ENCODE measurements at places on chromosomes 4 and X.

DNA sequence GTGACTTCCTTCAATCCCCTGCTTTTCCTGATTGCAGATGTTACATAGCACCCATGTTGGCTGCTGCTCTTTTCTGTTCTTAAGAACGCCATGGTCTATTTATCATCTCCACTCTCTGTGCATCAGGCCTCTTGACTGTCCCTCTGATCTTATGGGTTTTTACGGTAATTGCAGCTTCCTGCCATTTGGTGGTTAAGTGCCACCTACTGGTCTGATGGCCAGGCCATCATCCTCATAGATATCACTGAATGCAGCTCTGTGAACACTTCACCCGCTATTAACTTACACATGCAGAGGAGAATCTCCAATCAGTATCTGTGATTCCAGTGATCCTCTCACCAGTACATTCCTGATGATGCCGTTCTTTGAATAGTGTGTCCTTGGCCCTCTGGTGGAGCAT, 382.4 kb downstream of the TRAM1L1 start:
- no peak for DNase-seq

- DNase-seq = no peak
Observed at GRCh38 chr4:78379991-78380729, 171.4 kb upstream of the ANXA3 start.

- peak; percentile 90 for DNase-seq
Observed at GRCh38 chr4:20700007-20700761, at the start of gene PACRGL. TSS of gene PACRGL (plus strand) at chr4:20700458. CDS start at chr4:20704482, 4,024 bp downstream.

DNA sequence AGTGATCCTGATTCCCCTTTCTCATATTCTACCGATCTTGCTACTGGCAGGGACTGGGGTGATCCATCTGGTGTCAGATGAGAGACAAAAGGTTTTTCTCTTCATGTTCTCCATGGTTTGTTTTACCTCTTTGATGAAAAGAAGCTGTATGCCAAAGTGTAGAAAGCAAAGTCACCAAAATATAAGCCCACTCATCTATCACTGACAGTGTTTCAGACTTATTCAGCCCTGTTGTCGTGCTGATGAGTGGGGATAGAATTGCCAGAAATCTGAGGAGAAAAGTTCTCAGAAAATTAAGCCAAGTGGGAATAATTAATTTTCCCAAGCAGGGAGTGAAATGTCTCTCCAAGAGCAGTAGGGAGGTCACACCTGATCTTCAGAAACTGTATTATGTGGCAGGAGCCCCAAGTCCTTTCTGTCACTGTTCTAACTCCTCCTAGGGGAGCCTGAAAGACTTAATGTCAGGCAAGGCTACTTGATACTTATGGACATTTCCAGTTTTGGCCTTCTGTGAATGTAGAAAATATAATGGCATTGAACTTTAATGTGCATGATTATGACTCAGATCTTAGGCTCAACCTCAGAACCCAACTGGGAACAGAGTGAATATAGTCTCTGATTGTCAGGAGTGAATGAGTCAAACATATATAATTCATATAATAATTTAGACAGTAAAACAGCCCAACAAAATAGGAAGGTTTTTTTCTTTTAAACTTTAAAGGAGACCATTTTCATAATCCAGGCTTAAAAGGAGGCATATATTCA, 298.1 kb downstream of the ANKRD50 start:
- no peak for DNase-seq

GRCh38 chr4:36712013-36712412, 430.6 kb downstream of the DTHD1 start:
- DNase-seq = no peak

DNA sequence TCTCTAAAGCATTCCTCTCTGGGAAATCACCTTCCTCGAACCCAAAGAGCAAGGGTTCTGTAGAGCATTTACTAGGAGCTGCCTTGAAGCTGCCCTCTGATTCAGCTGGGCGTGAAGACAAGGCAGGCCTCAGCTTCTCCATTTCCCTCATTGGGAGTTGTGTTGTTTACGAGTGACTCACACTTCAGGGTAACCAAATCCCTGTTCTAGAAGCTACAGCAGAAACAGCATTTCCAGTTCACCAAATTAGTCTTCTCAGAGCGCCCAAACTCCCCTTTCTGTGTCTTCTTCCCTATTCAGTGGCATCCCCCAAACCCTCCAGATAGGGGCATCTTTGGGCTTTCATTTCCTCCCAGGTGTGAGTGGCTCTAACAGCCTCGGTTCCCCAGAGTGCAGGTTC, 863 bp upstream of the XPNPEP2 start:
- no peak for DNase-seq

DNA sequence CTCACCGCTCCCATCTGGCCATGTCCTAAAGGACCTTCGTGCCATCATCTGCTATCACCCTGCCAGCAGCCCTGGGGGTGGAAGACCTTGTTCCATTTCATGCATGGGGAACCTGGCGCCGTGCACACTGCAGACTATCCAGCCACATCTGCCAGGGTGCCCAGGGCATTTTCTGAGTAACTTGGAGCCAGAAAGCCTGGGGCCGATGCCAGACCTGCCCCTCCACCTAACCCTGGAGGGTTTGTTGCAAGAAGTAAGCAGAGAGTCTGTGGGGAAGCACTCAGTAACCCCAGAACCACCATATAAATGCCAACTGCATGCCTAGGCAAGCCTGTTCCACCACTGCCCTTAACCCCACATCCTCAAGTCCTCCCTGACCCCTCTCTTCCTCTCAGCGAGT, 7.3 kb downstream of the HAUS7 start:
- no peak for DNase-seq

GRCh38 chr4:159592898-159593556, 490.1 kb downstream of the RAPGEF2 start:
- no peak for DNase-seq

DNA sequence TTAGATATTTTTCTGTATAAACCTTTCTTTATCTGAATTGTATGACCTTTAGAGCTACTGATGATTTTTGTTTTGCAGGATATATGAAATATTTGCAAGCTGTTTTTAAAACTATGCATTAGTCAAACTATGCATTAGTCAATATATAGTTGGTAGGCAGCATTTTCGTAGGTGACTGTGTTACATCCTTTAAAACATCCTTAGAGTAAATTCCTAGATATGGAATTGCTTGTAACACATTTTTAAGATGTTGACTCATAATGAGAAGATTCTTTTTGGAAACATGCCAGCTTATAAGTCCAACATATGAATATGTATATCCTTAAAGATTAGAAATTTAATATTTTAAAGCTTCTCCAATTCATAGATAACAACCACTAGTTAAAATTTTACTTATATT, 1768.5 kb downstream of the PCDH7 start:
- DNase-seq = no peak

DNA sequence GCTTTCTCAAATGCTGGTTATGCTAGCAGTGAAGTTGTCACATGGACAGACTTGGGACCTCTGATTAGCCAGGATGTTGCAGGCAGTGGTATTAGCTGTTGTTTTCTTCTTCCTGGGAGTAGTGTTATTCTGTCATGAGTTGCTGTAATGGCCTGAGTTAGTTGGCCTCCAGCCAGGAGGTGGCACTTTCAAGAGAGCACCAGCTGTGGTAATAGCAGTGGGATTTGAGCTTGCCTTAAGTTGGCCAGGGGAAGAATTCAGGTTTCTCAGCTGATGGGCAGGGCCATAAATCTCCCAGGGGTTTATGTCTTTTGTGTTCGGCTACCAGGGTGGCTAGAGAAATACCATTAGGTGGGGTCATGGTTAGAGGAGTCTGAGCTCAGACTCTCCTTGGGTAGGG, 132.6 kb downstream of the GLUD2 start:
- DNase-seq = no peak

DNA sequence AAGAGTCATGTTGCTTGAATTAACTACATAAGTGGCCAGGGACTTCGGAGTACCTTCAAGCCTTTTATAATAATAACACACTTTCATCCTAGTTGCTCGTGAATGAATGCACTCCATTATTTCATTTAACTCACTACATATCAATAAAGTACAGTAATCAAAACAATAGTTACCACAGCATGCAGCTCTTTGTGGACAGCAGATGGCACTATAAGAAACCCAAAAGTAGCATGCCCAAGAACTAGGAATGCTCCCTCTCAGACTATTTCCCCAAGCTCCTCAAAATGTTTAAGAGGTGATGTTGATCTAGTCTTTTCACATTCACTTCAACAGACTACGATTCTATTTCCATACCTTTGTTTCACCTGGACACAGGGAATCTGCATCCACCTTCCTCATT, 500.8 kb upstream of the DIAPH2 start:
- DNase-seq = no peak

- no peak for DNase-seq
Observed at GRCh38 chr4:72568959-72569718, at the start of gene ADAMTS3. TSS of gene ADAMTS3 (minus strand) at chr4:72569221. CDS start at chr4:72568762, 459 bp downstream.

GRCh38 chr4:100933628-100934027, 413.7 kb downstream of the PPP3CA start:
- DNase-seq = no peak

GRCh38 chr4:79297479-79297878, 28.4 kb downstream of the NAA11 start:
- DNase-seq = no peak

DNA sequence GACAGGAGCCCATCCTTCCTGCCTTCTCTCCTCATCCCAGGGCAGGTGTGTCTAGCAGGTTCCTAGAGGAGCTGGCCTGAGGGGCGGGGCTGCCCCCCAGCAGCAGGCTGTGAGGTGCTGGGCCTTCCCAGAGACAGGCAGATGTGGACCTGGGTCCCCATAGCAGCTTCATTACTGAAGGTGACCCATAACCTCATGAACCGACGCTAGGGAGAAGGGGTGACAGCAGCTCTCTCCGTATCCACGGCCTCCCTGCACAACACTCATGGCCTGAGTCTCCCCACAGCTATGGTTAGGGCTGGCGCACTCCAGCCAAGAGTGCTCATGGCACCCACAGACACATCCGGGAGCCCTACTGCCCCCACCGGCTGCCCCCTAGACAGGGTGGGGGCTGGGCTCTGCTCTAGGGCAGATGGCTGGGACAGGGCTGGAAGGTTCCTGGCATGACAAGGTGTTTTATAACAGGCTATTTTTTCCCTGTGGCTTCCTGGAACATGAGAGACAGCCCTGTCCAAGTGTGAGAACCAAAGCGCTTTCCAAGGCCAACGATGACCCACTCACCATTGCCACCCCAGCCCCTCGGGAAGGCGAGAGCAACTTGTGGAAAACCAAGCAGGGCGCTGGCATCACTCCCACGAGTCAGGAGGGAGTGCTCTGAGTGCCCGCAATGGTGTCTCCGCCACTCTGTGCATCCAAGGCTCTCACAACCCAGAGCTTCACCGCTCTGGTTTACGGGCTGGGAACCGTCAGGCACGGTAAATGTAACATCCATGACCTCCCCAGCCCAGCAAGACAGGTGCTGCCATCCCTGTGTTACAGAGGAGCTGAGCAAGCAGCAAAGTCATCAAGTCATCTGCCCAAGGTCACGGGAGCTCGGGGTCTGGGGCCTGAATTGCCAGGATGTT, 59.8 kb downstream of the ACOX3 start:
- DNase-seq = no peak

DNA sequence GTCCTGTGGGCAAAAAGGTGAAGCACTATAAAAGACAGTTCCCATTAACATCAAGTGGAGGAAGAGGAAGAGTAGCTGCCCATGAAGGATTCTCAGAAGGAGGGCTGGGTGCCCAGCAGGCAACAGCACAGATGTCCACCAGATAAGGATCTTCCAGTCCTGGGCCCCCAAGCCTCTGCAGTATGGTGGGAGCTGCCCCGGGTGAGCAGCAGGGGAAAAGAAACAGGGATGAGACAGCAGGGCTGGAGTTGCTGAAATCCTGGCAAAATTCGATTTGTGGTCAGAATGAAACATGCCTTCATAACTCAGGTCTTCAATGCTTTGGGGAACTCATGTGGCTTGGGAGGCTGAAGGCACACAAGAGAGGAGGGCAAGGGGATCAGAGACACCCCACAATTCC, 94.6 kb downstream of the RASL11B start:
- no peak for DNase-seq

GRCh38 chr4:660401-660800, 13.7 kb downstream of the ATP5ME start:
- no peak for DNase-seq

DNA sequence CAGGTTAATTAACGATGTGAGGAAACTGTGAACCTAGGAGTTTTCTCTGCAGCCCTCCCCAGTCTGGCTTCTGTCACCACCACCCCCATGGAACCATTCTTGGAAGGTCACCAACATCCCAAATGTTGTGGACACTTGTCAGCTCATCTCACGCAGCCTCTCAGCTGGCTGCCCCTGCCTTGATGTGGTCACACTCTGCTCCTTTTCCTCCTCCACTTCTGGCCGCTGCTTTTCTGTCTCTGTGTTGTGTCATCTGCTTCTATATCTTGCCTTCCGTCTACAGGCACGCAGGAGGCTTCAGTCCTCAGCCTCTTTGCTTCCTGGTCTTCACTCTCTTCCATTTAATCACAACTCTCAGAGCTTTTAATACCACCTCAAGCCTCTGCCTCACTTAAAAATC, 371.5 kb upstream of the SLIT2 start:
- DNase-seq = no peak

Data from activated B cell treated with CpG ODN at 0.5 μM for 24 hours (primary cell).